ENCODE measurements at places on chromosomes 13 and 19.
A peak's percentile ranks its signal among the peaks of the same experiment; 100 is the strongest.

- no peak for DNase-seq
Observed at GRCh38 chr19:35592226-35592625, 6.3 kb downstream of the PMIS2 start.

DNA sequence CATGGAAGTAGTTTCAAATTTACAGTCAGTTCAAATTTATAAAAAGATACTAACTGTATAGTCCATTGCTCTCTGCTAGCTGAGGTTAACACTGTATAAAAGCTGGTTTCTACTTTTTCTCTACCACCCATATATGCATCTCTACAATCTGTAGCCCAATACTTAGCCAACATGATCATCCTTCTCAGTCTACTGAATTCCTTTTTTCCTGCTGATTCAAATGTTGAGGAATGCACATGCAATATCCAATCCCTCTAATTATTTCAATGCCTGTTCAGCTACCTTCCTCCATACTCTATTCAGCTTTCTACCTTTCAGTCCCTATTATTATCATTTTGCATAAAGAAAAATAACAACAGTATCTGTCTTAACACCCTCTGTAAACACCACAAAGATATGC lies 15.6 kb downstream of the KPNA3 start:
- no peak for DNase-seq

DNA sequence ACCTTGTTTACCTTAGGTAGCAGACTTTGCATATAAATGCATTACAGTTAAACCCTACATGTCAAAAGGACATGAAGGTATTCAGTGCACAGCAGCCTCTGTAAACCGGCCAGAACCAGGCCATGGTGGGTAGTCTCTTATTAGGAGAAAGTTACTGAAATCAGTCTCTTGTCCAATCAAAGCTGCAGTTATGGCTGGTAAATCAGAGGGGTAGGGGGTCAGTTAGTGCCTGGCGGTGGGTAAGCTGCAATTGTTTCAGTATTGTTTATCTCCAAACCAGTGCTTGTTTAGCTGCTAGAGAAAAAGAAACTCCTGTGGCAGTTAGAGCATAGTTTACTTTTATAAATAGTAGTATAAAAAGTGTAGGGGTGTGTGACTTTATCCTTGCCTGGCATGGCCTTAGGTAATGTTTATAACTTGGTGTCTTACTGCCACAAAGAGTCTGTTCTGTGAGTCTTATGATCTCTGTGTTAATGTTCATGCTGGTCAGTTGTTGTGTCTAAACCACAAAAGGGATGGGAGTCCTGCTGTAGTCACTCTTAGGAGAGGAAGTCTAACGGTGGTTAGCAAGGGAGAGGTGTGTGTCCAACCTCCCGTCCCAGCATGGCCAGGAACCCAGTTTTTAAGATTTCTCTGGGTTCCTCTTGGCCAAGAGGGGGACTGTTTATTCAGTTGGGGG lies 28.0 kb downstream of the CHST8 start:
- no peak for DNase-seq

DNA sequence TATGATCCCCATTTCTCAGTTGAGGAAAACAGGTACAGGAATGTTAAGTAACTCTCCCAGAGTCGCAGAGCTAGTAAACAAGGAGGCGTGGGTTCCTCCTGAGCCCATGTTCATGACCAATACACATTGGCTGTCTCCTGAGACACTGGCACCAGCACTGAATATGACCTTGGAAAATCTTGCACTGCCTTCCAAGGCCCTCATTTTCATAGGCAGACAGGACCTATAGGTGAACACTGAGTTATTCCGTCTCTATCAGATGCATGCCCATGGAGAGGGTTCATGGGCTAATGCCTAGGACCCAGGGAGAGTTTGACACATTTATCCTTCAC lies 504.8 kb downstream of the RFC3 start:
- DNase-seq = no peak

DNA sequence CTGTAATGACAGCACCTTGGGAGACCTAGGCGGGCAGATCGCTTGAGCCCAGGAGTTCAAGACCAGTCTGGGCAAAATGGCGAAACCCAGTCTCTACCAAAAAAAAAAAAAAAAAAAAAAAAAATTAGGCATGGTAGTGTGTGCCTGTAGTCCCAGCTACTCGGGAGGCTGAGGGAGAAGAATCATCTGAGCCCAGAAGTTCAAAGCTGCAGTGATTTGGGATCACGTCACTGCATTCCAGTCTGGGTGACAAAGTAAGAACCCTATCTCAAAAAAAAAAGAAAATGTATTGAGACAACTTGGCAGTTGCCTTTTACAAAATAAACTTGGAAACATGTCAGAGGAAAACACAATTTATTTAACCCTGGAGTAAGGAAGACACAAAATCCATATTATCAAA lies 26.8 kb downstream of the RBM26 start:
- DNase-seq = no peak

DNA sequence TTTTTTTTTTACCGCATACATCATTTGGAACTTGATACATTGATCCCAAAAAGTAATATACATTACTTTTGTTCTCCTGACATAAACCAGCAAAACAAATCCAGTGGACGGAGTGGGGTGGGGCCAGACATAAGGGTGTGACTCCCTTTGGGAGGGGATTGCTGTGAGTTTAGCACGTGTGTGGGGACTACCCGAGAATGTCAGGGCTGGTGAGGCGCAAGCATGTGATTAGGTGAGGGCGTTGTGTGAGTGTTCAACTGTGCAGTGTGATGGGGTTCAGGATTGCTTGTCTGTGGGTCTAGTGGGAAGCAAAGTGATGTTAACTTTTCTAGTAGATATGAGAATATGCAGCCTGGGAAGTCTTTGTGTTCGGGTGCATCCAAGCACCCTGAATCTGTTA lies 468.0 kb downstream of the TSHZ3 start:
- no peak for DNase-seq

DNA sequence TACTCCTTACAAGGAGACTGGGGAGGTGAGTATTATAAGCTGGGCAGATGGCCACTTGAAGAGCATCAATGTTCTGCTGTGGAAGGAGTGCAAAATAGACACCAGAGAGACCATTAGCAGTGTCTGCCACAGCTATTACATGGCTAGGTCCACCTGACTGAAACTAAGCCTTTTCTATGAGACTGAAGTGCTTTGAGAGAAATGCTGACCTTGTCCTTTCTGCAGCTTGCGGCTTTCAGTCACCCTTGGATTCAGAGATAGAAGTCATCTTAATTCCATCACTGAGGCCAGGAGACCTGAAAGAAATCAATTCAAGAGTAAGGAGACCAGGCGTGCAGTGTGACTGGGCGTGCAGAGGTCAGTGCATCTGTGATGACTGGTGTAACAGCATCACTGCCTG lies 1.3 kb upstream of the ZFP28 start:
- DNase-seq = no peak

- DNase-seq = peak; percentile 93
Observed at GRCh38 chr19:13055213-13056051, 47.2 kb downstream of the LYL1 start.

DNA sequence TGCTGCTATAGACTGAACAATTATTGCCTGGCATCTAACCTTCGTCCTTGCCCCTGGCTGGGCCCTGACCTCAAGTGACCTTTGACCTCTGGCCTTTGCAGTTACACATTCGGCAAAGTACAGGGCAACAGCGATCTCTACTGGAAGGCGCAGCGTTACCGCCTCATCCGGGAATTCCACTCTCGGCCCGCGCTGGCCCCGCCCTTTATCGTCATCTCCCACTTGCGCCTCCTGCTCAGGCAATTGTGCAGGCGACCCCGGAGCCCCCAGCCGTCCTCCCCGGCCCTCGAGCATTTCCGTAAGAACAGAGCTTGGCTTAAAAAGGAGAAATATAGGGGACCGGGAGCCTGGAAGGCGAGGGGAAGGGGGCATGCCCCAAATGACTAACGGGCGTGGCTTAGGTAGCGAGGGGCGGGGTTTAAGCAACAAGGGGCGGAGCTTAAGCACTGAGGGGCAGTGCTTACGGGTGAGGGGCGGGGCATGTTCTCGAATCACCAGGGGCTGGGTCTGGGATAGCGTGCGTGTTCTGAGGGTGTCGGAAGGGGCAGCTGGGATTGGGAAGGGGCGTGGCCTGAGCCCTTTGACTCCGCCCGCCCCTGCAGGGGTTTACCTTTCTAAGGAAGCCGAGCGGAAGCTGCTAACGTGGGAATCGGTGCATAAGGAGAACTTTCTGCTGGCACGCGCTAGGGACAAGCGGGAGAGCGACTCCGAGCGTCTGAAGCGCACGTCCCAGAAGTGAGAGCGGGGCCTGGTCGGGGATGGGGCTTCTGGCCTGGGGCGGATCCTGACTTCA lies 52.7 kb downstream of the TRPM4 start:
- peak; percentile 71 for DNase-seq

DNA sequence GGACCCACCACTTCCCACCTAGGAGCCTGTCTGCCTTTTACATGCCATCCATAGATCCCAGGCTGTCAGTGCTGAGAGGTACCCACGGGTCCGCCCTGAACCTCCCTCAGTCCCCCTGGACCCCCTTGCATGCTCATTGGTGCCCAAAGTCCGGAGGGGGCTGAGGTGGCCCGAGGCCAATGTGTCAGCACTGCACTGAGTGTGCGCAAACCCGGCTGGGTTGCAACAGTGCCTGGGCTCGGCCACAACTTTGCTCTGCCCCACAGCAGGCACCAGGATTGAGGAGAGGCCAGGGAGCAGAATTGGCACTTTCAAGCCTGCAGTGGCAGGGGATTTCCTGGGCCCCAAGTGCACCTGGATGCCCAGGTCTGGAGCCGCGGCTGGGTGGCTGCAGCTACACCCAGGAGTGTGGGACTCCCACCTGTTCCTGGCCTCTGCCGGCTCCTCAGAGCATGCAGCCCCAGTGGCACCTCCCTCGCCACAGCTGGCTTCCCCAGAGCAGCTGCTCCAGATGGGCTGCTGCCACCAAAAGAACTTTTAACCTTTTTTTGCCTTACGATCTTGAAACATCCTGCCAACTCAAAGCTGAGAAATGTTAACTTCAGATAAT lies 837.0 kb downstream of the SLITRK6 start:
- no peak for DNase-seq

DNA sequence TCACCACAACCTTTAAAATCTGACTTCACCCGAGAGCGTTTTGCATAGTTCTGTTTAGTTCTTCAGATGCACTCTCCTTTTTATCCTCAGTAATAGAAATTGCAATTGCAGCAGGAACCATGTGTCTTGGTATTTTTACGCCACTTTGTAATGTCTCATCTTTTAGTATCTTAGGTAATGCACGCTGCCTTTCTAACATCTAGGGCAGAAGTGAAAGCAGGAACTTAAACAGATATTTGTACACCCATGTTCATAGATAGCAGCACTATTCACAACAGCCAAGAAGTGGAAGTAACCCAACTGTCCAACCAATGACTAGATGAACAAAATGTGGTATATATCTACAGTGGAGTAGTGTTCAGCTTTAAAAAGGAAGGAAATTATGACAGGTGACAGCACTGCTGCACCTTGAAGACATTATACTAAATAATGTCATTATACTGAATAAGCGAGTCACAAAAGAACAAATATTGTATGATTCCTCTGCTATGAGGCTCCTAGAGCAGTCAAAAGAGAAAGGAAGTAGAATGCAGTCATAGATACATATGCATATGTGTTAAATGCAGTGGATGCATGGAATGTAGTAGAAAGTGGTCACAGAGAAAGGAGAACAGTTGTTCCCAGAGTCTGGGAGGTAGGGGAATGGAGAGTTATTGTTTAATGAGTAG lies 105.9 kb upstream of the GJB6 start:
- no peak for DNase-seq

DNA sequence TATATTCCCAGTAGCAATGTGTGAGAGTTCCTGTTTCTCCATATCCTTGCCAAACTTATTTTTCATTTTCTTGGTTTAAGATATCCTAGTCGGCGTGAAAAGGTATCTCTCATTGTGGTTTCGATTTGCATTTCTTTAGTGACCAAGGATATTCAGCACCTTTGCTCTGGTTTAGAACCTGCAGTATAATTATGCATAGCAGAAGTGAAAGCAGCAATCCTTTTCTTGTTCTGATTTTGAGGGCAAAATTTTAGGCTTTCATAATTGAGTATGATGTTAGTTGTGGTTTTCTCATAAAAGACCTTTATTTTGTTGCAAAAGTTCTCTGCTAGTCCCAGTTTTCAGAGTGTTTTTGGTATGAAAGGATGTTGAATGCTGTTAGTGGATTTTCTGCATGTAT lies 491.0 kb downstream of the FGF9 start:
- no peak for DNase-seq

GRCh38 chr13:27161980-27162379 lies 9.6 kb downstream of the USP12 start:
- DNase-seq = no peak

- peak; percentile 55 for DNase-seq
Observed at GRCh38 chr13:39415008-39415802, 187.8 kb downstream of the LHFPL6 start.

DNA sequence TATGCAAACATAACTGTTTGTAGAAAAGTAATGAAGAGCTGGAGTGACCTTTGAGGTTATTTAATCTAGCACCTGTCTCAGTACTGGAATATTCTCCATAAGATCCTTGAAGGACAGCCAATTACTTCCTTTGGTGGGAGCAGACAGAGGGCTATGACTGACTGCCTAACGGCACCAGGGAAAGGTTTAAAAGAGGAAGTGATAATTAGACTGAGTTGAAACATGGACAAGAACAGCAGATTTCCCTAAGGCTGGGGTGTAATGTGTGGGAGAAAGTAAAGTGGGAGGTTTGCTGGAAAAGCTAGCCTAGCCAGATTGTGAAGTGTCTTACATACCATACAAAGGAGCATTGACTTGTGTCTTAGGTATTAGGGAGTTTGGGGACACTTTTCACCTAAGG lies 191.3 kb upstream of the PCDH9 start:
- no peak for DNase-seq

GRCh38 chr19:1491849-1492170 lies 829 bp downstream of the REEP6 start:
- DNase-seq = no peak

- no peak for DNase-seq
Observed at GRCh38 chr13:110128546-110128945, 178.4 kb downstream of the COL4A1 start.

DNA sequence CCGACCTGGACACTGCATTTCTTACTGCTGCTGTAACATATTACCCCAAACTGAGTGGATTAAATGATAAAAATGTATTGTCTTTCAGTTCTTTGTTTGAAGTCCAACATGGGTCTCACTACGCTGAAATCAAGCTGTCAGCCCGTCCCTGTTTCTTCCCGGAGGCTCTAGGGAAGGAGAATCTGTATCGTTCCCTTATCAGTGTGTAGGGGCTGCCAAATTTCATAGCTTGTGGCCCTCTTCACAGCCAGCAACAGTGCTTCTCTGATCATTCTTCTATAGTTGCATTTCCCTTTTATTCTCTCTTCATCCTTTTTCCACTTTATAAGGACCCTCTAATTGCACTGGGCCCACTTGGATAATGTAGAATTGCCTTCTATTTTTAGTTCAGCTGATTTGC lies 10.1 kb downstream of the ZNF234 start:
- no peak for DNase-seq

GRCh38 chr13:74114202-74114601 lies 20.0 kb downstream of the KLF12 start:
- no peak for DNase-seq

GRCh38 chr13:23243066-23243465 lies 62.3 kb downstream of the SGCG start:
- no peak for DNase-seq

- no peak for DNase-seq
Observed at GRCh38 chr19:287381-287871, 3.8 kb downstream of the PLPP2 start.

Measured in right hindlimb (tissue), 1 donor.